ENCODE measurements at places on chromosomes 2 and 18. TPM values are rescaled to one million over a fixed set of nuclear protein-coding genes. Genes with fewer than 3 reads are reported as not detected.

Gene ERBB4
- 0.34 TPM for total RNA-seq

Gene TDRD15
- not detected for total RNA-seq

Gene TGFA
- 3.7 TPM for total RNA-seq

Gene HOXD12
- total RNA-seq = not detected

Gene SERPINB10
- not detected for total RNA-seq

Gene ASB18
- not detected for total RNA-seq

Gene TMEFF2
- 1.5 TPM for total RNA-seq

Gene BAZ2B
- 46.3 TPM for total RNA-seq

Gene TMEM247
- total RNA-seq = not detected

Gene CCL20
- total RNA-seq = not detected

Gene HES6
- total RNA-seq = 36.3 TPM

DNA sequence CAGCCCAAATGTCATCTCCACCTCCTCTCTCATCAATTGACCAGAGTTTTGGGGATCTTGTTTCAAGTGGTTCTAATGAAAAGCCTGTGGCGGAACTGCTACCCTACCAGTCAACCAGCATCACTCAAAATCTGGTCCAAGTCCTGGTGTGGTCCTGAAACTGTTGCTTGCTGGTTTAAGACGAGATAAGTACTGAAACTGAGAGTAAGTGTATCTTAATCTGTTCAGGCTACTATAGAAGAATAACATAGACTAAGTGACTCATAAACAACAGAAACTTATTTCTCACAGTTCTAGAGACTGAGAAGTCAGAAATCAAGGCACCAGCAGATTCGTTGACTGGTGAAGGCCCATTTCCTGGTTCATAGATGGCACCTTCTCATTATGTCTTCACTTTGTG, 879 bp upstream of the GALNT5 start:
- DNase-seq = no peak

DNA sequence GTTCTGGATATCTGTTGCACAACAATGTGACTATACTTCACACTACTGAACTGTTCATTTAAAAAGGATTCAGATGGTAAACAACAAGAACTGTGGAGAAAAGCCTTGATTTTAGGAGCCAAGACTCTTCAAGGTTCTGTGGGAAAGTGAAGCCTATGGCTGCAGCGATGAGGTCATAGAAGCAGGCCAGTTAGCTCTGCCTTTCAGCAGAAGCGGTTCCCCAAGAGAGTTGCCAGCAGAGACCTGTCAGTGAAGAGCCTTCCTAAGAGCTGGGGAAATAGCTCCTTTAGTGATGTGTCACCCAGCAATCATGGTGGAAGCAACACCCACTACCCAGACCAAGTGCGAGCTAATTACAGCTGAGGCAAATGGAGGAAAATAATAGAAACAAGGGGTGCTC, 346.5 kb upstream of the ETAA1 start:
- no peak for DNase-seq

DNA sequence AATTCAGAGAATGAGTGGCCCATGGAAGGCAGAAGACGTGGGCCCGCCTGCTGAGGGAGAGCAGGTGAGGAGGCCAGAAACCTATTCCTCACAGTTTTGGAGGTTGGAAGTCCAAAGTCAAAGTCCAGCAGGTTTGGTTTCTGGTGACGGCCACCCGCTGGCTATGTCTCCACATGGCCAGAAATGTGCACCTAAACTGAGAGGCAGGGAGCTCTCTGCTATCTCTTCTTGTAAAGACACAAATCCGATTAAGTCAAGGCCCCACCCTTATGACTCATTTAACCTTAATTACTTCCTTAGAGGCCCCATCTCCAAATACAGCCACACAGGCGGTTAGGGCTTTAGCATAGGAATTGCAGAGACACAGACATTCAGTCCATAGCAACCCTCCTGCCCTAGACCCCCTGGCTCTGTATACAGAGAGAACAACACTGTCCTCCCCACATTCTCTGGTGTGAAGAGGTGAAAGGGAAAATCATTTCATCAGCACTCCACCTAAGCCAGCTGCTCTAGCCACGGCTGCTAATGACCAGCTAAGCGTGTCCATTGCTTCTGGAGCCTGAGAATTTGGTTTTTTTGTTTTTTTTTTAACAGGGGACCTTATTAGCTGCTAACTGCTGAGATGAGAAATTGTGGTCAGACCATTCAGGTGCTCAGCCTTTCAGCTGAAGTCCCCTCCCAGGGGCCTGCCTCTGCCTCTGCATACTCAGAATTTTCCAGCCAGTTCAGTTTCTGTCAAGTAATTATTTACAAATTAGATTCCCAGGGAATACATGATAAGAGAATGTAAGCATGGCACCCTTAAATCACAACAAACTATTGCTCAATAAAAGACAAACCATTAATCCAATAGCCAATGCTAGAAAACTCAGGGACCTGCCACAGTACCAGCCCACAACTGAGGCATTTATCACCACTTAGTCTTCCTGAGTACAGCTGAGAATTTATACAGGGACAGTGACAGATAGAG, 368.7 kb upstream of the ID2 start:
- peak; percentile 14 for DNase-seq

GRCh38 chr2:101153787-101154186, 2.6 kb upstream of the TBC1D8 start:
- DNase-seq = no peak

DNA sequence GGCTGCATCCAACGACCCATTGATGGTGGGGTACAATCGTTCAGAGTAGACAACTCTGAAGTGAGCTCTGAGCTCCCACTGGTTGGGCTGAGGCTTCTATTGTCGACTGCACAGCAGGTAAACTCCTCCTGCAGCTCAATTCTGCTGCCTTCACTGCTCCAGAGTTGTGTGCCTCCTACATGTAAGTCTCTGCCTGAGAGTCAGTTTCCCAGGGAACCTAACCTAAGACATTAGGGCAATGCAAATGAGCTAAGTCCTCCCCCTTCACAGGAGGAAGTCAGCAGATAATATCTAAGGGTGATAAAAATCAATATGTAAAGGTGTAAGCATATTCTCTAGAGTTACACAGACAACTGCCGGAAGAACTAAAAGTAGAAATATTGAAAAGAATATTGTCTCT, 22.5 kb upstream of the ACYP2 start:
- no peak for DNase-seq

- DNase-seq = no peak
These were observed 9.0 kb upstream of the CIB4 start for GRCh38 chr2:26649992-26650712.

- DNase-seq = no peak
These were observed 121.0 kb upstream of the SLC39A10 start for GRCh38 chr2:195535911-195536522.

- no peak for DNase-seq
These were observed 28.1 kb downstream of the ARHGAP25 start for GRCh38 chr2:68762665-68763064.

DNA sequence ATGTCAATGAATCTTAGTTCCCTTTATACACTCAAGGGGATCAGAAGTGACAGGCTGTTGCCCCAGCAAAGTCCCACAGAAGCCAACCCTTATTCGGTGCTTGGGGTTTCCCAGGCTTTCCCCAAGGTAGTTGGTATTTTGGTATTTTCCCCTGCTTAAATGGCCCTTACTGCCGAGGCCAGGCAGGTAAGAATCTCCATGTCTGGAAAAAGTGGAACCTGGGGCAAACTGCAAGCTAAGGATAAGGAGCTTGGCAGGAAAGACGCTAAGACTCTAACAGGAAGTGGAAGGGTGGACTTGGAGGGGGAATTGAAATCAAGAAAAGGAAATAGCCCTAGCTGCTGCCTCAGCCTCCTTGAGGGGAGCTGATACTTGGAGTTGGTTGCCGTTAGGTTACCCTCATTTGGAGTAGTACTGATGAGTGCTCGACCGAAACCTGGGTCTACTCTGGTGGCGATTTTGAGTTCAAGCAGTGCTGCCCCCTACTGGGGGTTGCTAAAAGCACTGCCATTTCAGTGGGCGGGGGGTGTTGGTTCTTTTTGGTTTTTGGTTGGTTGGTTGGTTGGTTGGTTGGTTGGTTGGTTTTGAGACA, 3.3 kb upstream of the GPBAR1 start:
- no peak for DNase-seq

GRCh38 chr2:215728504-215729065, 284.8 kb downstream of the MREG start:
- DNase-seq = no peak

DNA sequence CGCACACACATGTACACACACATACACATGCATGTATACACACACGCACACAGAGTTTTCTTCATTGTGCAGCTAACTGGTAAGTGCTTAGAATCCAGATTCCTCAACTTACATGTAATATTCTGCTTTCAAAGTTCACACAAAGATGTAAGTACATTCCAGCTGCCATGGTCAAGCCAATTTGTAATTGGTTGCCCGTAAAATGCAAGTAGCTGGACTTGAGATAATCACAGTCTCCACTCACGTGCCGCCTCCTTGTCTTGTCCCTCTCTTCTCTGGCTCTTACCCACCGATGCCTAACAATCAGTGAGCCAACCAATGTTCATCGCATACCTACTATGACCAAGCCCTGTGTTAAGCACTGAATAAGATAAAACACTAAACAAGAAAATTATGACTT, 77.8 kb downstream of the SOCS6 start:
- no peak for DNase-seq

DNA sequence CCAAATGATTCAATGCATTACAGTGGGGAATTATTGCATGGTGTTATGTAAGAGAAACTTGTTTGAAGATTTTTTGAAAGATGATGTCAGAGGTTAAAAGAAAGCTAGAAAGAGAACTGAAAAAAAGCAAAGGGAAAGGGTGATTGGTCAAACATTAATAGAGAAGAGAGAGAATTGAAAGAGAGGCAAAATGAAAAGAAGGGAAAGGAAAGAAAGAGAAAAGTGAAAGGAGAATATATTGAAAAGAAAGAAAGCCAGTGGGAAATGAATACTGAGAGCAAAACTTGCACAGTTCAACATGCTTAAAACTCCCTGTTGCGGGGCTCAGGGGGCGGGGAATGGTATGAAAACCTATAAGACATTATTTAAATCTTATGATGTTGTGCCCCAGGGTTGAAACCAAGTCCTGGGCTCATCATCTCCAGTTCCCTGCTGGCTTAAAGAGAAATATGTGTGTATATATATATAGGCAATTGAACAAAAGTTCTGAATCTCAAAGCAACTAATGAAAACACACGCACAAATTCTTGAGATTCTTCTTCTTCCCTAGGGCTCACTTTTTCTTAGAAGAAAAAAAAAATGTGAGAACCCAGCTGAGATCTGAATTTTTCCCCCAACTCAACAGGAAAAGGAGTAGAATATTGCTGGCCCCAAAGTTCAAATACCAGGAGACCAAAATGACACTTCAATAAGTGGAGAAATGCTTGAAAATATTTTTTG, 2045.9 kb upstream of the CELF4 start:
- DNase-seq = no peak

- DNase-seq = no peak
These were observed 25.6 kb downstream of the GCA start for GRCh38 chr2:162369551-162369950.

- DNase-seq = no peak
These were observed 42.5 kb upstream of the SCN1A start for GRCh38 chr2:166170356-166170755.

GRCh38 chr2:88500691-88501090, 48.2 kb upstream of the FOXI3 start:
- DNase-seq = no peak

GRCh38 chr2:32702303-32703064, 74.6 kb downstream of the TTC27 start:
- DNase-seq = no peak

- no peak for DNase-seq
These were observed 361.2 kb upstream of the GALNT5 start for GRCh38 chr2:156896294-156896693.

DNA sequence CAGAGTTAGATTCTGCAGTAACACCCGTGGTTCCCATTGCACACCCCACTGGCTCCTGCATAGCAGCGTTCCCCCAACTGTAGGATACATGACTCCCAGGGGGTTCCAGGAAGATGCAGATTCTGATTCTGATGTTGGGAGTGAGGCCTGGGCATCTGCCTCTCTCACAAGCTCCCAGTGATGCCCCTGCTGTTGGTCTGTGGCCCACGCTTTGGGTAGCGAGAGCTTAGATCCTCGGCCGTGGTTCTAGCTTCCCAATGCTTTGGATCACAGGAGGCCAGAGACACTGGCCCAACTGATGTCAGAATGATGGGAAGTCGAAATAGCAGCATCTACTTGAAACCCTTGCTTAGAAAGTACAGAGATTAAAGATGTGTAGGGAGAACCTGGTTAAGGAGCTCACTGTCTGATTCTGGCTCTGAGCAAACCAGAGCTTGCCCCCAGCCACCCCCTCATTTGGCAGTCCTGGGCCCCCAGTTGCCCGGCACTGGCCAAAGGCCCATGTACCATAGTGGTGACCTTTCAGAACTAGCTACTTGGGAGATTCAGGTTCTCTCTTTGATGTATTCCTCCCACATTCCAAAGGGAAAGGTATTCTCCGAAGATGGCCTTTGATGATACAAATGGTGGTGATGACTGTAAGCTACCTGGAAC, 197.5 kb downstream of the FAM210A start:
- no peak for DNase-seq

- no peak for DNase-seq
These were observed 20.8 kb downstream of the RBMS1 start for GRCh38 chr2:160472839-160473251.

GRCh38 chr2:19929226-19929625, 27.4 kb upstream of the TTC32 start:
- no peak for DNase-seq

DNA sequence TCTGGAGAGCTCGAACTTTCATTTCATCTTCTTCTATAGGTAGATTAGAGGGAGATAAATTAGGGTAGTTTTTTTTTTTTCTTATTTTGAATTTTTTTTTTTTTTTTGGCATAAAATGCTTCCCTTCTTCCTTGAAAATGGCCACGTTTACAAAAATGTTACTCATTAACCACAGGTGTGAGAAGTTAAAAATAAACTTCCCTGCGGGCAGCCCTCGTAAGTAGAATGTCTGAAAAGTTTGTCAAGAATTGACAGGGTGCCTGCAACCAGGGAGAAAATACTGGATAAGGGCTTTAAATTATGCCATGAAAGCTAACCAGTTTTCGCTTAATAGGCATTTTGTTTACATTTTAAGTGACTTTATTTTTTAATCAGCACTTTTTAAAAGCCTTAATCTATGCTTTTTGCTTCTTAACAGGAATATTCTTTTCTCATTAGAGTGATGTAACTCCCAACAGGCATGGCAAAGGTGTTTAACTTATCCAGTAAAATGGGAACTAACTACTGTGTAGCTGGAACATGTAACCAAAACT, 4.2 kb upstream of the FN1 start:
- no peak for DNase-seq

- no peak for DNase-seq
These were observed 159.7 kb upstream of the CCDC195 start for GRCh38 chr2:224875841-224876240.

GRCh38 chr2:169561364-169561763, 12.3 kb downstream of the FASTKD1 start:
- no peak for DNase-seq
